Activated T-cell treated with anti-CD3 and anti-CD28 coated beads, Interleukin-2, amount 50 U/mL, for 72 hours (primary cell): ENCODE measurements at places on chromosomes 6 and 20. TPM values are rescaled to one million over a fixed set of nuclear protein-coding genes. Genes with fewer than 3 reads are reported as not detected.
A peak's percentile ranks its signal among the peaks of the same experiment; 100 is the strongest.

DNA sequence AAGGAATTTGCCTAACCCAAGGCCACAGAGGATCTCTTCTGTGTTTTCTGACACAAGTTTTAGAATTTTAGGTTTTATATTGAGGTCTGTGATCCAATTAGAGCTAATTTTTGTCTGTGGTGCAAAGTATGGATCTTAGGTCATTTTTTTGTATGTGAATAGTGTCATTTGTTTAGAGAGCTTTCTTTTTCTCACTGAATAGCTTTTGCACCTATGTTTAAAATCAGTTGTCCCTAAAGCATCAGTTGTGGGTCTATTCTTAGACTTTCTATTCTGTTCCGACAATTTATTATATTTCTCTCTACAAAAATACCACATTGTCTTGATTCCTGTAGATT lies 341 bp upstream of the MCM9 start:
- DNase-seq = no peak

- DNase-seq = no peak
Observed at GRCh38 chr20:37253087-37253486, 8.5 kb downstream of the GHRH start.

- no peak for DNase-seq
Observed at GRCh38 chr6:72654071-72654621, 32.3 kb downstream of the KCNQ5 start.

GRCh38 chr6:5163247-5163646 lies 78.1 kb downstream of the PPP1R3G start:
- no peak for DNase-seq

GRCh38 chr20:57397693-57398108 lies 6.5 kb downstream of the RBM38 start:
- peak; percentile 49 for DNase-seq

- no peak for DNase-seq
Observed at GRCh38 chr6:101454106-101454676, 60.7 kb downstream of the GRIK2 start.

DNA sequence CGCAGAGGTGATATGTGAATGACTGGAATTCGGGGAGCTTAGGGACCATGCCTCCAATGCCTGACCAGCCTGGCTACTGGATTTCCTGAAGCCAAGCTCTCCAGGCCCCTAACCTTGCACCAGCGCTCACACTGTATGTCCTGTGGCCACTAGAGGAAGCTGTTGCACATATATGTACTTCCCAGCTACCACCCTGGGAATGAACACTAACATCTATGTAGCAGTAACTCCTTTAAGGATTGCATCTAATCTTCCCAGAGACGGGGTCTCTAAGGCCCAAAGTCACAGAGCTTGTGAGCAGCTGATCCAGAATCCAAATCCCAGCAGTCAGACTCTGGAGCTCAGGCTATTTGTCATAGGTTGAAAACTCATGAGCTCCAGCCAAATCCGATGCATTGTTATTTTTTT lies 20.4 kb upstream of the BPIFB1 start:
- peak; percentile 1 for DNase-seq

GRCh38 chr20:8932192-8933165 lies 136.4 kb upstream of the PLCB4 start:
- DNase-seq = no peak

DNA sequence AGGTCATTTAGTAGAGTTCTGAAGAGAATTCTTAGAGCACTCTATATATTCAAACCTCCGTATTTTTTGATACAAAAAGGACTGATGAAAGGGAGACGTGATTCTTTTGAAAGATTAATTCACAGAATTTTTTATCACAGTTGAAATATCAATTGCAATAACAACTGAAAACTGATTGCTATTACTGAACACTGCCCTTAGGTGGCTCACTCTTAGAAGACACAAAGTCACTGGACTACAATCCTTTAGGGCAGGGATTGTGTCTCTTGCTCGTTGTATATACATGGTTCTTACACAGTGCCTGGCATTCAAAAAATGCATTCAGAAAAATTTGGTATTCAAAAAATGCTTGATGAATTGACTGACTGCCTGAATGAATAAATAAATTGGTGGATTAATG lies 17.1 kb upstream of the CALHM6 start:
- DNase-seq = no peak

DNA sequence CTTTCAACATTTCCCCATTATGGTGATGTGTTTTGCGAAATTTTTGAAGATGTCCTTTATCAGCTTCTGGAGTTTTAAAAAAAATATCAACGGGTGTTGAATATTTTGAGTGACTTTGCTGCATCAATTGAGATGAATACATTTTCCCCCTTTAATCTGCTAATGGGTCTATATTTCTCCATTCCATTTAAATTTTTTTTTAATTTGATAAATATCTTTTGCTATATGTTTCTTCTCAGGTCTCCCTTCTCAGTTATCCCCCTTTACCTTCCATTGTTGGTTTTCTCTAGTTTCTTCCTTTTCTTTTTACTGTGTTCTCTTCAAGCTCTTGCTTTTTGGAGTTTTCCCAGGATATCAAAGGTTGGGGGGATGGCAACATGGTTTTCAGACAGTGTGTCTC lies 1.4 kb upstream of the KIFC1 start:
- DNase-seq = no peak

DNA sequence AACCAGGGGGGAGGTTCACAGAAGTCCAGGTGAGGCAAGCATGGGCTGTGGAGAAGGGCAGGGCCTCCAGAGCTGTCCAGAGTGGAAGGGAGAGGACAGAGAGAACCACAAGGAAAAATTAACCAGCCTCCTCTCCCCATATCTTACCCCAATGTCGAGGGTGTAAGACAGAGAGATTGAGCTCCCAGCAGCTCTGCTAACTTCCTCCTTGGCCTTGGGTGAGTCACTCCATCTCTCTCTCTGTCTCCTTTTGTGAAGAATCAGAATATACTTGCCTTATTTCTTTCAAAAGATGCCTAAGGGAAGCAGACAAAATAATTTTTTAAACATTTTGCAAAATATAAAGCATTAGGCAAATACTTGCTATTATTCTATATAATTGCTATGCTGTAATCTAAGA lies 58.3 kb upstream of the IYD start:
- DNase-seq = no peak

DNA sequence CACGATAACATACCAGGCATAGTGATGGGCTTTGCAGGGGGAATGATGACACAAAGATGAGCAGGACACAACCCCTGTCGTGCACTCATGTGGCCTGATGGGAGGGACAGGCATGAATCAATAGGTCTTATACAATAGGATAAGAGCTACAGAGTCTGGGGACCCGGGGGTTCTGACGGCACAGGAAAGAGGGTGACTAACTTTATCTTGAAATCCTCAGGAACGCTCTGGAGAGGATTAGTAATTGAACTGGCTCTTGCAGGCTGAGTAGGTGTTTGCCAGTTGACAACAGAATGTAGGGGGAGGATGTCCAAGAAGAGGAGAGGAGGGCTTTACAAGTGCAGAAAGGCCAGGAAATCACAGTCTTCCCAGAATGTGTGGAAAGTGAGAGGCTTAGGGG lies 219.9 kb upstream of the ECI2 start:
- DNase-seq = no peak

DNA sequence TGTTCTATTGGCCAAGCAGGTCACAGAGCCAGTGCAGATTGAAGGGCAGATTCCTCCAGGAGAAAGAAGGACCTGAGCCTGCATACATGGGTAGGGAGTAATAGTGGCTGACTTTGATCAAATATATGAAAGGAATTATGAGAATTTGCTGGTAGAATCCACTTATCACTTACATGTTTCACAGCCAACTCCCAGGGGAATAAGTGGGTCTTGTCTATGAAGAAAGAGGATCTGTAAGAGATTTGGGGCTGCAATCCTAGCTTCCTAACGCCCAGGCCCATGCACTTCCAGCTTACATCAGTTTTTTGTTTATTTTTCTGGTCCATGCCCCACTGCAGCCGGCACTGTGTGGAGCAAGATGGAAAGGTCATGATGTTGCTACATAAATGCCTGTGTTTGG lies 107.9 kb upstream of the SYNDIG1 start:
- DNase-seq = no peak

- no peak for DNase-seq
Observed at GRCh38 chr6:71588490-71588889, 297.9 kb upstream of the RIMS1 start.

GRCh38 chr6:52041134-52041533 lies 46.3 kb downstream of the PKHD1 start:
- no peak for DNase-seq

DNA sequence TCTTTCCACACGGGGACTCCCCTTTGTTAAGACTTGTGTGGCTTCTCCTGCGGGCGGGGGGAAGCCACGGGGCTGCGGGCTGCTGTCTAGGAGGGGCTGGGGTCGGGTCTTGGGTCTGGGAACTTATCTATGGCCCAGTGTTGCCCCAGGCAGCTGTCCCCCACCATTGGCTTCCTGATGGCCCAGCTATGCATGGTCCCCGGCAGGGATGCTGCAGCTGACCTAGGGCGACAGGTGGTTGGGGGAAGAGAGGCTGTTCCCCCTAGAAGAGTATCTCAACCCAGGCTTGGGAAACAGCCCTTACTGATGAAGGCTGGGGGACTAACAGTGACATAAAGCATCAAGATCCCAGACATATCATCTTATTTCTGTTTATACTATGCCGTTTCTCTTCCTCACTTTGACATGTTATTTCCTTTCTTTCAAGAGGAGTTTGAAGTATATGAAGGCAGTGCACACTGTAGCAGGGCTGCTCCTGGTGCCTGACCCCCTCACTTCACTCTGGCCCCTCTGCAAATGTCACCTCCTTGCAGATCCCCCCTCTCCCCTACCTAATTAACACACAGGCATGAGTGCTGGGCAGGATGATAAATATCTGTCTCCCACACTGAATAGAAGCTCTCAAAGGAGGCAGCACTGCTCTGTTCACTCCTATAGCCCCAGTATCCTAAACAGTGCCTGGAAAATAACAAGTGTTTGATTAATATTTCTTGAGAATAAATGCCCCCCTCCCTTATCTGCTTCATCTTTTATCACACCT lies 87.0 kb downstream of the HIVEP2 start:
- DNase-seq = no peak

DNA sequence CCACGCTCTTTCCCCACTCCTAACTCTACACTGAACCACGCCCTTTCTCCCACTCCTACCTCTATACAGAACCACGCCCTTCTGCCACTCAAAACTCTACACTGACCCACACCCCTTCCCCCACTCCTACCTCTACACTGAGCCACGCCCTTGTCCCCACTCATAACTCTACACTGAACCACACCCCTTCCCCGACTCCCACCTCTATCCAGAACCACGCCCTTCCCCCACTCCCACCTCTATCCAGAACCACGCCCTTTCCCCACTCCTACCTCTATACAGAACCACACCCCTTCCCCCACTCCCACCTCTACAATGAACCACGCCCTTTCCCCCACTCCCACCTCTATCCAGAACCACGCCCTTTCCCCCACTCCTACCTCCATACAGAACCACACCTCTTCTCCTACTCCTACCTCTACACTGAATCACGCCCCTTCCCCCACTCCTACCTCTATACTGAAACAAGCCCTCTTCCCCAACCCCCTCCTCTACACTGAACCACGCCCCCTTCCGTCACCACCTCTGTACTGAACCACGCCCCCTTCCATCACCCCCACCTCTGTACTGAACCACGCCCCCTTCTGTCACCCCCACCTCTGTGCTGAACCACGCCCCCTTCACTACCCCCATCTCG lies 10.1 kb downstream of the PXMP4 start:
- DNase-seq = no peak

GRCh38 chr6:3244003-3244831 lies 14.5 kb upstream of the PSMG4 start:
- no peak for DNase-seq

DNA sequence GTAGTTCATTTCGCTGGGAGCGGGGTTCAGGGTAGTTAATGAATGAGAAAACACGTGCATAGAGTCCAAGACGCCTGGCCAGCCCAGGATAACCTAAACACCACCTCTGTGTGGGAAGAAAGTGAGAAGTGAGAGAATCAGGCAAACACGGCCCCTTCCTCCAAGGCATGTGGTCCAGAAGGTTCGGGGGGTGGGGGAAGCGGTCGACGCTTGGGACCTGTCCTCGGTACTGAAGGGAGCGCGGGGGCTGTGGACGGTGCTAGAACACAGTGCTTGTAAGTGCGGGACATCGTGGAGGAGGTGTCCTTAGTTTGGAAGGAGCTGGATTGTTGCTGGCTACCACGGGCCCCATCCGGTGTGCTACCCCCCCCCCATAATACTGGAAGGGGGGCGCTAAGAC lies 1.7 kb upstream of the VSTM2L start:
- no peak for DNase-seq

DNA sequence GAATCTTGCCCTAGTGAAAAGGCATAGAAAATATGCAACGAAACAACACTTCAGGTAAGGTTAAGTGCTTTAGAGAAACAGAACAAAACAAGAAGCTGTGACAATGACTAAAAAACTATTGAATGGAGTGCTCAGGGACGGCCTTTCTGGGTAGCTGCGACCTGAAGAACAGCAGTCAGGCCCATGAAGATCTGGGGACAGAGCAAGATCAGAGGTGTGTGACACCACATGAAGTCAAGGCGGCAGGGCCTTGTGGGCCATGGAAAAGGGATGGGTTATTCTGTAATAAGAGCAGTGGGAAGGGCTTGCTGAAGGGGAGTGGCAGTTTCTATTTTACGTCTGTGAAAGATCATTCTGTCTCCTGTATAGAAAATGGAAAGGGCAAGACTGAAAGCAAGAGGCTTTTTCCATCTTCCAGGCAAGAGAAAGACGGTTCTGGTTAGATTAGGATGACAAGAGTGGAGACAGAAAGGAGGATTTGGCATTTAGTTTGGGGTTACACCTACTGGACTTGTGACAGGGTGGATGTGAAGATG lies 5.1 kb downstream of the UBE2V1 start:
- no peak for DNase-seq

- no peak for DNase-seq
Observed at GRCh38 chr20:7933346-7933745, 6.9 kb downstream of the HAO1 start.

DNA sequence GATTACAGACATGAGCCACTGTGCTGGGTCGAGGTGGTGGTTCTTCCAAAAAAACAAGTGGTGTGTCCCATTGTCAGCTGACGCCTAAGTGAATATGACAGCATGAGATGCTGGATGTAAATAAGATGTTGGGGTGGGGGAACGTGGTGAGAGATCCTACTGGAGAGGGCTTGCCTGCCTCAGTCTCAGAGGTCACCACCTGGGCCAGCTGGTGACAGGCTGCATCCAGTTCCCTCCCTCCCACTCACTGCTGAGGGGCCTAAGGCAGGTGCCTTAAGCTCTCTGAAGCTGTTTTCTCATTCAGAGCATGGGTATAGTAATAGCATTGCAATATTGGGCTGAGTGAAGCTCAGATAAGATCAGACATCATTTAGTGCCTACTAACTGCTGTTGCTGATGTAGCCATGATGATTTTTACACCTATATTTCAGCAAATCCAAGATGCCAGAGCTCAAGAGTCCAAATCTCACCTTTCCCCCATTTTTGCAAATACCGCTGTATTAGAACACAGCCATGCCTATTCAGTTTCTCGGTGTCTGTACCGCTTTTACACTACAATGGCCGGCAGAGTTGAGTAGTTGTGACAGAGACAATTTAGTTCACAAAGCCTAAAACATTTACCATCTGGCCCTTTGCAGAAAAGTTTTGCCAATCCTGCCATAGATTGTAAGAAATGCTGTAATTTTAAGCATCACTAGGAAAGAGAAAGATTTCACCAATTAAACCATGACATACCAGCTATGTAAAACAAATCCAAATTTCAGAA lies 171.3 kb downstream of the ANKRD60 start:
- DNase-seq = no peak

Gene TDRD6
- total RNA-seq = not detected

Gene WFDC12
- total RNA-seq = not detected

Gene LYRM2
- total RNA-seq = 17.9 TPM

Gene BPI
- total RNA-seq = not detected

Gene TRAPPC3L
- not detected for total RNA-seq

Gene VNN1
- not detected for total RNA-seq

Gene ZNF165
- total RNA-seq = 5.1 TPM

Gene CDK19
- total RNA-seq = 34.0 TPM
